ENCODE measurements at places on chromosomes 1 and 21. TPM values are rescaled to one million over a fixed set of nuclear protein-coding genes. Genes with fewer than 3 reads are reported as not detected.

Gene AQP10
- total RNA-seq = not detected

GRCh38 chr1:209073879-209074278 lies 509.6 kb upstream of the CAMK1G start:
- DNase-seq = no peak

DNA sequence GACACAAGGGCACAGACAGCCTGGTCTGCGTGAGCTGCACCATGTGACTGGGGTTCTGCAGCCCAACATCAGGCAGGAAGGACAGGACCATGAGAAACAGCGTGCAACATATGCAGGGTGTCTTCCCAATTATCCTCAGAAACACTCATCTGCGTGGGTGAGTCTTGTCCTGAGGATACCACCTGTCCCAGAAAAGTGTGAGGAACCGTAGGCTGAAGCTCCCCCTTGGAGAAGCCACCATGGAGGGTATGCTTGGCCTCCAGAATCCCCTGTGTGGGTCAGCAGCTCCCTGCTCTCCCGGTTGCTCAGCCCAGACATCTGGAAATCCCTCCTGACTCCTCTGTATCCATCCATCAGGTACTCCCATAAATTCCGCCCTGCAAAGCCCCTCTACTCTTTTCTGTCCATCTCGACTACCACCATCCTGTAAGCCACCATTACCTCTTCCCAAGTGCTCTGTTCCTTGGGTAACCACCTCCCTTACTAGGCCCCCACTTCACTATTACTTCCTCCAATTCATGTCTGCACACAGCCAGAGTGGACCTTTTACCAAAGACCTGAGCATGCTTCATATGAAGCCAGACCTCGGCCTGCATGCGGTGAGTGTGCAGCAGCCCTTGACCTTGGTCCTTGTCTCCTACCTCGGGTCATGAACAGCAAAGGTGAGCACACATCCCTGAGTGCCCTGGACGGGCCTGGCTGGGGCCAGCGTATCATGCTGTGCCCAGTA lies 33.0 kb downstream of the ETS2 start:
- no peak for DNase-seq

DNA sequence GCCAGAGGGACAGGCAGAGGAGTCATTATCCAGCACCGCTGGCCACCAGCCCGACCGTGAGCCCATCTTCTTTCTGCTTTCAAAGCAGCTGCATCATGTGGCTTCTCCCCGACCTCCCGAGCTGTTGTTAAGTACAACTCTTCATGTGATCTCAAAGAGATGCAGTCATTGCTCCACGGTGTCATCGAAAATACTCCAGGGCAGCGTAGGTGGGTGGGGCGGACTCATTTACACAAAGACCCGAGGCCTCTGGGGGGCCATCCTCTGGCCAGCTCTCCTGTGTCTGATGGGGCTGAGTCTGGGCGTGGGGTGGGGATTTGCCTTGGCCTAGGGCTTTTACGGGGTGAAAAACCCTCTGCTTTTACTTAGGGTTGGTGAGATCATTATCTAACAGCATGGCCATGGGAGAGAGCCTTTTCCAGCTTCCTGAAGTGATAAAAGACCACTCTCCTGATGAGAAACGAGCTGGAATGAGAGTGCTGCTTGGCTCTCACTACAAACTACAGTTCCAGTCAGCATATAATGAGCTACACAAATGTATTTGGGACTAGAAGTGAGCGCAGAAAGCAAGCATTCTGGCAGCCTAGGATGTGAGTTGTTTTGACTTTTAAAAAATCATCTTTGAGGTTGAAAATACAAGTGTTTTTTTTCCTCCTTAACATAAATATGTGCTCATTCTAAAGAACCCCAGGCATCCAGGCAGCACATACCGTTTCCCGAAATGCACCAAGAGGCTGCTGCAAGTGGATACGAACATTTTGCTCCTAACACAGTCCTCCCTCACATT lies 165.0 kb downstream of the RHOU start:
- DNase-seq = no peak

DNA sequence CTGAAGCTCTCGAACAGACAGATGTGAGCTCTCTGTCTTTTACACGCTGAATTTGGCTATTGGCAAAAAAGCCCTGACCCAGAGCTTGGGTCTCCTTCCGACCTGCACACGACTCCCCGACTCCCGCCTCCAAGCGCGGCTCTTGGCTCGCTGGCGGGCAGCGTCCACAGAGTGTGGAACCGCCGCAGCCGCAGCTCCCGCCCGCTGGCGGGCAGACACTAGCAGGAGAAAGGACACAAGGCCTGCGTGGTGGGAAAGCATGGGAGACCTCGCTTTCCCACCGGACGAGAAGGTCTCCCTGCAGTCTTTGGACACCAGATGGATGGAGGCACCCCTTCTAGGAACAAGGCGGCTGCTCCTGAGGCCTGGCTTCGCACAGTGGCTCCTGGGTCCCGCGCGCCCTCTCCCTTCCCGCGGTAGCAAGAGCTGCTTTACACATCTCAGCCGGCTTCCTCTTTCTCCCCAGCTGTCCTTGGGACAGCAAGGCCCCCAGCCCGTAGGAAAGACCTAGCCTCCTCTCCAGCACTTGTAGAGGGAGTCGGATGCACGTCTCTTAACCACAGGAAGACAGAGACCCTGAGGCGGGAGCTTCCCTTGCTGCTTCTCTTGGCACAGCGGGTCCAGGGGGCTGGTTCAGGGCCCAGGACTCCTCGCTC lies 92.1 kb downstream of the PRKAB2 start:
- peak; percentile 48 for DNase-seq
